ENCODE measurements at places on chromosomes 2 and 18.

GRCh38 chr2:191465766-191466420 lies 212.0 kb upstream of the NABP1 start:
- DNase-seq = no peak

DNA sequence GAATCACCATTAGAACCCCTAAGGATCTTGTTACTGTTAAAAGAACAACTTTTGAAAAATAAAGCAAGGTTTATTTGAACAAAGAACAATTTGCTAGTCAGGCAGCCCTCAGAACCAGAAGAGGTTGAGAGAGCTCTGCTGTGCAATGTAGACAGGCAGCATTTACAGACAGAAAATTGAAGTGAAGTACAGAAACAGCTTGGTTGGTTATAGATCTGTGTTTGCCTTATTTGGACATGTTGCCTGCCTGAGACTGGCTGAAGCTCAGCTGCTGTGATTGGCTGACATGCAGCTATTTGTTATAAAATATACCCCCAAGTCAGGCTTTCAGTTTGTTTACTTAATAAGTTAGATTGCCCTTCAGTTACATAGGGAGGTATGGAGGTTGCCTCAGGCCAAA lies 12.5 kb downstream of the MSTN start:
- DNase-seq = no peak

GRCh38 chr2:2892892-2893291 lies 484.7 kb downstream of the EIPR1 start:
- no peak for DNase-seq

- DNase-seq = peak; percentile 34
Observed at GRCh38 chr2:229852565-229852964, 69.2 kb downstream of the TRIP12 start.

DNA sequence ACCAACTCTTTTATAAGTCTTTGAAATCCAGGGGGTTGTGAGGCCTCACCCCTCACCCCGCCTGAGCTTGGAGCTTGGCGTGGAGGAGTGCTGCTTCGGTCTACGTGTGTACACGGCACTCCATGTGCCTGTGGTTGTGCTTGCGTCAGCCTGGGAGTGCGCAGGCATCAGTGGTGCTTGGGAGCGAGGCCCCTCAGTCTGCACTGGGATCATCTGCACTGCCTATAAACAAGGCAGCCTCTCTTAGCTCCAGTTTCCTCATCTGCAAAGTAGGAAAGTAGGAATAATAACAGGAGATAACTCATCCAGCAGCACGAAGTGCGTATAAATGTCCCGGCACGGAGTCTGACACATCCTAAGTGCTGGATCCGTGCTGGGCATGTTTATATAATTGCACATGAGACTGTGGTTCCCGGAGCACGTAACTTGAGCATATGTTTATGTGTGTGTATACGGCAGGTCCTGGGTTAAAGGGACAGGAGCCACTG lies 1.2 kb downstream of the GYPC start:
- peak; percentile 56 for DNase-seq

- DNase-seq = no peak
Observed at GRCh38 chr2:36337354-36337753, 18.2 kb upstream of the CRIM1 start.

- peak; percentile 73 for DNase-seq
Observed at GRCh38 chr2:230643576-230644291, 68.9 kb upstream of the CAB39 start.

- DNase-seq = no peak
Observed at GRCh38 chr18:9901377-9901776, 12.4 kb upstream of the VAPA start.

DNA sequence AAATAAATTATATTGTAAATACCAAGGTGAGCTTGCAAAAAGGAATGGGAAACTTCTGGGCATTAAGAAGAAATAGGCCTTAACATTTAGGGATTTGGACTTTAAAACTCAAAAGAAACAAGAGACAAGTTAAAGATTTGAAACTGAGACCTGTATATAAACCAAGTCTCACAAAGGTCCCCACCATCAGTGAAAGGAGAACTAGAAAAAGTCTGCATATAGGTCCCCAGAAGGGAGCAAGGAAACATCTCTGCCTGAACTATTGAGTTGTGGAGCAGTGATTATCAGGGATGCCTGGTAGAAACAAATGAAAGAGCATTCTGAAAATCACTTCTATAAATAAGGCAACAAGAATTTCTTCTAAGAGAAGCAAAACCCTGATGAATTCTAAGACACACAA lies 30.5 kb upstream of the ITGAV start:
- no peak for DNase-seq

Data from activated naive CD4-positive, alpha-beta T cell treated with anti-CD3 and anti-CD28 coated beads, Interleukin-2, amount 50 U/mL, for 16 hours (primary cell).